NCI-H748 treated with DMSO at 0.1 percent for 48 hours (cell line): ENCODE measurements at places on chromosomes 1 and 21.

DNA sequence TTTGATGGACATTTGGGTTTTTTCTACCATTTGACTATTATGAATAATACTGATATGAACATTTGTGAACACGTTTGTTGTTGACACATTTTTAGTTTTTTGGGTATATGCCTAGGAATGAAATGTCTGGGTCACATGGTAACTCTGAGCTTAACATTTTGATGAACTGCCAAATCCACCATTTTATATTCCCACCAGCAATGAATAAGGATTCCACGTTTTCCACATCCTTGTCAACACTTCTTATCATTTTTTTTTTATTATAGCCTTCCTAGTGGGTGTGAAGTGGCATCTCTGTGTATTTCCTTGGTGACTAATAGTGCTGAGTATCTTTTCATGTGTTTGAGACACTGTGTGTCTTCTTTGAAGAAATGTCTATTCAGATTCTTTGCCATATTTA, 67.6 kb downstream of the RASAL2 start:
- no peak for DNase-seq

DNA sequence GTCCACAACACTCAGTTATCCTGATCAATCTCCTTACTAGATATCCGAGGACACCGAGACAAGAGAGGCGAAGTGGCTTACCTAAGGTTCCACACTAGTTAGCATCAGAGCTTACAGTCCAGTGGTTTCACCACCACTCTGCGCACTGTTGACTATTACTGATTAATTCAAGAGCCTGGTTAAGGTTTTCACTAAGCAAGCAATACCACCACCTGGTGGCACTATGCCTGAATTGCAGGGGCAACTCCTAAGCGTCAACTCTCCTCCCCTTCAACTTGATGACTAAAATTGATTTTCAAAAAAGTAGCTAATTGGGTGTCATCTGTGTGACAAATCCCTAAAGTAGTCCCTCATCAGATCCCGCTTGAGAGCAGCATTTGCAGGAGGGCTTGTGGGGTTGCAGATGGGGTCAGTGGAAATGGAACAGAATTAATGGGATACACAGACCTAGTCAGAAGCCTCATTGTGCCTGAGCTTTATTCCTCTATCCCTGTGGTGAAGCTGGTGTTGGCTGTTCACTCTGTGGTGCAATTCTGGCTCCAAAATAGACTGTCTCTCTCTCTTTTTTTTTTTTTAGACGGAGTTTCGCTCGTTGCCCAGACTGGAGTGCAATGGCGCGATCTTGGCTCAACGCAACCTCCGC, 9.1 kb downstream of the TTC22 start:
- peak; percentile 13 for DNase-seq

DNA sequence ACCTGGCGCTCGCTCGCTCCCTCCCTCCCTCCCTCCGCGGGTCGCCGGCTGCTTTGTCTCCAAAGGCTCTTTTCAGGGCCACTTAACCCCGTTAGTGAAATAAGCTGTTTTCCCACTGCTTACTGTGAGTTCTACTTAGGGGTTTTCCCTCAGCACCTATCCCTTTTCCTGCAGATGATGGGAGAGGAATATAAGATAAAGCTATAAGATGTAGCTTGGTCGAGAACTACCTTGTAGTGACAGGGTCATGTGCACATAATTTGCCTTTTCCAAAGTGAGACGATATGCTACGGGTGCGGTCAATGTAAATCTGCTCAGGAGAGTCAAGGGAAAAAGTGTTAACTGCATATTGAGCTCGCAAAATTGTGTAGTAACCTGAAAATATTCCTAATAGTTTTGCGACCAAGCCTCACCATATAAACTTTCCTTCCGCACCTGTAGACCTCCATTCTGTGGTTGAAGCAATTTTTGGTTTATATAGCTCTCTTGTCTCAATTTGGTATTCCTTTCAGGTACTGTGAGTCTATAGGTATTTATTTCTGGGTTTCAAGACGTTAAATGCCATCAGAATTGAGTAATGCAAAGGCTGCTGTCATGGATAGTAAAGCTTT, 55.8 kb upstream of the BOLA1 start:
- DNase-seq, result no peak

GRCh38 chr1:37255136-37255795, 219.1 kb upstream of the ZC3H12A start:
- peak; percentile 37 for DNase-seq

DNA sequence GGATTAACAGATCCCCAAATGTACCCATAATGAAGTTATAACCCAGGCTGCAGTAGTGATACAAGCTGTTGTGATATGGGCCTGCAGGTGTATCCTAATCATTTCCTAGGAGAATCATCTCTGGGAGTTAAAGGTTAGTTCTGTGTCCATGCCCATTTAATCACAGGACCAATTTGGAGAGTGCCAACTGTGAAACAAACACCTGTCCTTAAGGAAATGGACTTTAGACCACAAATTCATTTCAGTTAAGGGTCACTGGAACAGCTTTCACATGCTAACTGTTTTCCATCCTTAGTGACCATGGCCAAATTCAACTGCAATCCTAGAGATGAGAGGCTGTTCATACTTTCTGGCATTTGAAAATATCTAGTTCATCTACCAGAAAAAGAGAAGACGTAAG, 160.9 kb downstream of the GPATCH2 start:
- no peak for DNase-seq

GRCh38 chr1:186785503-186785902, 43.2 kb upstream of the PLA2G4A start:
- no peak for DNase-seq

DNA sequence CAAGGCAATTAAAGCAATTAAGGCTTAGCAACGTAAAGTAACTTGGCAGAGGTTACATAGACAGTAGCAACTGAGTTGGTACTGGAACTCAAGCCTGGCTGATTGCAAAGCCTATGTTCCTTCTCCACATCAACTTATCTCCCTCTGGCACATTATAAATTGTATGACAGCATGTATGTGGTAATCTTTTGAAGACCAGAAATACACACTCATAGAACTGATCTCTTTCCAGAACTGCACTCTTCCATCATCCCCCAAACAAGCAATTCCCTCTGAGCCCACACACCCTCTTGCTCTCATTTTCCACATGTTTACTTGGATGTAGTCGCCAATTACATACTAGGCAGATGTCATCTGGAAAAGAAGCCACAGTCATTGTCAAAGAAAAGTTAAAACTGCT, 502.2 kb downstream of the PLPP3 start:
- no peak for DNase-seq

DNA sequence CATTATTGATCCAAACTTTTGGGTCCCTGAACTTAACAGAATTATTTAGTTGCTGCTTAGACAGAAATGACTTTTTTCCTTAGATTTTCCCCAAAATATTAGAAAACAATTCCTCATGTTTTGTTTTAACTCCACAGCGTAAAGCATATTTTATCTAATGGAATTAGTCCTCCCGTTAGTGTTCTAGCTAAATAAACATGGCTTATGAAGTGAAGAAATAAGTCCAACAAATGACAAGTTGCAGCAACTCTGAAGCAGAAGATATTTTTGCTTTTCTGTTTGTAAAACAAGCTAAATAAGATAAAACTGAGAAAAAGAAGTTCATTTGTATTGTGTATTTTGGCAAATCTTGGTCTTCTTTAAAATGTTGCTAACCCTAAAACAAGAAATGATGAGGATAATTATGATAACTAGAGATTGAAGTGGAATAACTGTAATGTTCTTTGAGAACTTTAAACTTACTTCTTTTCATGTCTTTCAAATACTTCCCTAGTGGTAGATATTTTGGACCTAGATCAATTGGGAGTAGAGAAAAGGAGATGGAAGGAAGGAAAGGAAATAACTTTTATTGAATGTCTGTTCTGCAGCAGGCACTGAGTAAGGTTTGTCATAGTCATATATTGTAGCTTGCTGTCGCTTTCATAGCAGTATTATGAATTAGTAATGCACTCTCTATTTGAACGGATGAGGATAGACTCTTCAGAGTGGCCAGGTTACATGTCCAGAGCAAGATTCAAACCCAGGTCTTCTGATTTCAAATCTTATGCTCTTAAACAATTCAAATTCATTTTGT, 12.5 kb downstream of the NFIA start:
- DNase-seq, result no peak

DNA sequence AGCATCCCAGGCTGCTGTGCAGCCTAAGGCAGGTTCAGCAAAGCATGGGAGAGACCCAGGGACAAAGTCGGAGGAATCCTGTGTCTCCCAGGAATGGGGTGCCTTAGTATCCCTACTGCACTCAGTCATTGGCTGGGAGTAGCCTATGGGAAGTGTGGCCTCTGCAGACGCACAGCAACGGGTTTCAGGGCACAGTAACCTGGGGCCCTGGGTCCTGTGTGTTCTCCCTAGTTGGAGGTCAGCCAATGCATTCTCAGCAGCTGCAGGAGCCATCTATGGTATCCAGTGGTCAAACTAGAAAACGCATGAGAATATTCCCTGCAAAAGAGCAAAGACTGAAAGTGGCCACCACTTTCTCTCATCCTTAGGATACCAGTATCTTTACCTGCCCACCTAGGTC, 13.7 kb upstream of the C1orf21 start:
- no peak for DNase-seq

DNA sequence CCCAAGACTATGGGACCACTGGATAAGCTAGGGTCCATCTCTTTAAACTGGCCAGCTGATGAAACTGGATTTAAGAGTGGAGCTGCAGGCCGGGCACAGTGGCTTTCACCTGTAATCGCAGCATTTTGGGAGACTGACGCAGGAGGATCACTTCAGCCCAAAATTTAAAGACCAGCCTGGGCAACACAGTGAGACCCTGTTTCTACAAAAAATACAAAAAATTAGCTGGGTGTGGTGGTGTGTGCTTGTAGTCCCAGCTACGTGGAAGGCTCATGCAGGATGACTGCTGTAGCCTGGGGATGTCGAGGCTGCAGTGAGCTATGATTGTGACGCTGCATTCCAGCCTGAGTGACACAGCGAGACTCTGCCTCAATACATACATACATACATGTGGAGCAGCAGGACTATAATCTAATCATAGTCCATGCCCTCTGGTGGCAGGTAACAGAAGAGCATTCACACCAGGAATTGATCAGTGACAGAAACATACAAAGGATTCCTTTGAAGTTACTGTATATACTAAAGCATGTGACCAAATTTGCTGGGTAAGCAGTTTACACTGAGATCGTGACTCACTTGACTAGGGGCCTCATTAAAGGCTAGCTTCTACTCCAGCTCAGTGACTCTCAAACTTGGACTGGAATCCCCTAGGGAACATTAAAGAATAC, 101.5 kb upstream of the SLFNL1 start:
- DNase-seq, result peak; percentile 88

DNA sequence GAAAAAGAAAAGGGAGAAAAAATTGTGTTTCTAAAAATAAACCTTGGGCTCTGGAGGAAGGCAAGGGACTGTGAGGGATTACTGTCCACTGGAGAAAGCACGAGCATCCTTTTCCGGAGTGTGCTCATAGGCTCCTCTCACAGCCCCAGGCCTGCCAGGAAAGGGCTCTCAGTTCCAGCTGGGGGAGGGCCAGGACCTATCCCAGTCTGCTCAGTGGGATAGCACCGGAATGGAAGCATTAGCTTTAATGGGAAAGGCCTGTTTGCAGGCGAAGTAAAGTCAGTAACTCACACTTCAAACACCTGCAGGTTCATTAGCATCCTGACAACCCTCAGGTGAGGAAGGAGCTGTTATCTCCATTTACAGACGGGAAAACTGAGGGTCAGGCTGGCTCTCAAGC, 113.9 kb upstream of the USP24 start:
- DNase-seq, result no peak

DNA sequence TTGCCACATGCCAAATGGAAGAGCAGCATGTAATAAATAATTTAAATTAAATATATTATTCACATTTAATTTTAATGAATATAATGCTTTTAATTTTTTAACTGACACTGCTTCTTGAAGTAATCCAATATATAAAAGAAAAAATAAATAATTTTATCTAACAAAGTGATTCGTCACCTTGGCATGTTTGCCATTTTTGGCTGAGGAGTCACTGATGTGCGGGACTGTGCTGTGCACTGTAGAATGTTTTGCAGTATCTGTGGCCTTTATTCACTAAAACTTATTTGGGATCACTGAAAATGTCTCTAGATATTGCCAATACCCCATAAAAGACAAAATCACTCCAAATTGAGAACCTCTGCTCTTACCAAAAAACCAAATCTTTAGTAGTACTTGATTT, 807.8 kb downstream of the BRINP3 start:
- DNase-seq, result no peak

GRCh38 chr1:47519971-47520370, 82.1 kb downstream of the FOXD2 start:
- no peak for DNase-seq

GRCh38 chr1:11927866-11928592, 1.8 kb upstream of the KIAA2013 start:
- DNase-seq, result no peak

GRCh38 chr1:209291715-209292114, 291.8 kb upstream of the CAMK1G start:
- no peak for DNase-seq
